ENCODE measurements at places on chromosomes 5 and 9.

GRCh38 chr9:93891050-93891449, 64.1 kb downstream of the BARX1 start:
- DNase-seq: no peak

DNA sequence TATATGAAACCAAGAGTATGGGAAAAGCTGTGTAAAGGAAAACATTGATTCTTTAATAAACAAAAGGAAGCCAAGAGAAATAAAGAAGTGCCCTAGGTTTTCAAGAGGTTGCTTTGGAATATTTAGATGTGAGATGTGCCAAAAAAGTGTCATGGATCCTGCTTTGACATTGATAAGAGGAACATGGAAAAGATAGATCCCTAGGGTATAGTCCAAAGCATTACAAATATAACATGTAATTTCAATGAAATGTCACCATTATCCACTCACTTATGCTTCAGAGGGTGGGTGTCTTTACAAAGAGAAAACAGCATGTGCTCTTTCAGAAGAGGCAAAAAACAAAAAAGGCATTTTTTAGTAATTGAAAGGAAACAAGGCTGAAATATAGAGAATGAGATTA, 1196.7 kb downstream of the EFNA5 start:
- no peak for DNase-seq

DNA sequence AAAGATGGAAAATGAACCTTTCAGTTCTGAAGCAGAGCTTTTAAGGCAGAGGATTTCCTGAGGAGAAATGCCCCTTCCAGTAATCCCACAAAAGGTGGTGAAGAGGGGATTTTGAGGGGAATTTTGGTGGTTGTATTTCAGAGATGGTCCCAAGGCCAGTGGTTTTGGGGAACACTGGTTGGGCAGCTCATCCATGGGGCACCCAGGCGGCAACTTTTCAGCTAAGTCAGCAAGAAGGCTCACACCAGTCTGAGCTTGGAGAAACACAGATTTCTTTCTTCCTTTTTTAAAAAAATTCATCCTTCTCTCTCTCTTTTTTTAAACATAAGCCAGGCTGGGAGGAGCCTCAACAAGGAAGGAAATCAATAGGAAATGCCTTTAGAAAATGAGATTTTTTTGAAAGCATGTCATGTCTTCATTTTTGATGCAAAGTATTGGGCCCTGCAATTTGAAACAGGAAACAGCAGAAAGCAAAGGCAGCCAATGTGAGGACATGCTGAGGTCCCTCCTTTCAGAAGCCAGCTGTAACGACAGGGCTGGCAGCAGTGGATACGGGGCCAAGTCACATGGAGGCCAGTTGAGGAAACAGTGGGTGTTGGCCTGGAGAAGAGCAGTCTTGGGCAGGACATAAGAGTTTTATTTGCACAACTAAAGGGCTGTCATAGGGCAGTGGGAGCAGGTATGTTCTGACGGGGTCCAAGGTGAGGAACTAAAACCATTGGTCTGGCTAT, 155.3 kb upstream of the KLF4 start:
- no peak for DNase-seq

GRCh38 chr9:115220319-115221005, 102.5 kb upstream of the TNC start:
- no peak for DNase-seq

DNA sequence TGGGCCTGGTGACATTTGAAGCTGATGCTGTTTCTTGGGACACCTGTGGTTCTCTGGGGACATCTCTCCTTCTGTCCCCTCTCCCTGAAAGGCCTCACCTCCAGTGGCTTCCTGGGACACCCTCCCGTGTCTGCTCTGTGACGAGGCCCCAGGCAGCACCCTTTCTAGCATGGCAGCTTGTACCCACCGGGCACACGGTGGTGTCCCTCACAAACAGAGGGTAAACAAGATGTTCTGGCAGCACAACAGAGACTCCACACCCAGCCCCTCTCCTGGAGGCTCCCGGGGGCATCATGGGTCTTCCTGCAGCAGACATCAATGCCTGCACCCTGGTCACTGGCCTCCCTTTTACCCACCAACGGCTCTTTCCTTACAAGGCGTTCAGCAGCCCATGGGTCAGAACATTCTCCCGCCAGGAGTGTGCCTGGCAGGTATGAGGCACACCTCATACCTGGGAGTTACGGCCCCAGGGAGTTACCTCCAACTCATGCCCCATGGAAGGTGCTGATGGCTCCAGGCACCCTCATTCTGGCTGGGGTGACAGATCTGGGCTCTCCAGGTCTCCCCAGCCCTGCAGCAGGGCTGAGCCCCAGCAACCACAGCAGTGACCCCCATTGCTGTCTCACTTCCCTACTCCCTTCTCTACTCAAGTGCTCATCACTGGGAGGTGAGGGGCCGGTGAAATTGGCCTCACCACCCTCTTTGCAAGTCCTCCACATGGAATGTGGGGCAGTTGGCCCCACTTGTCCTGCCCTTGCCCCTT, 51.1 kb downstream of the BARX1 start:
- DNase-seq: no peak

DNA sequence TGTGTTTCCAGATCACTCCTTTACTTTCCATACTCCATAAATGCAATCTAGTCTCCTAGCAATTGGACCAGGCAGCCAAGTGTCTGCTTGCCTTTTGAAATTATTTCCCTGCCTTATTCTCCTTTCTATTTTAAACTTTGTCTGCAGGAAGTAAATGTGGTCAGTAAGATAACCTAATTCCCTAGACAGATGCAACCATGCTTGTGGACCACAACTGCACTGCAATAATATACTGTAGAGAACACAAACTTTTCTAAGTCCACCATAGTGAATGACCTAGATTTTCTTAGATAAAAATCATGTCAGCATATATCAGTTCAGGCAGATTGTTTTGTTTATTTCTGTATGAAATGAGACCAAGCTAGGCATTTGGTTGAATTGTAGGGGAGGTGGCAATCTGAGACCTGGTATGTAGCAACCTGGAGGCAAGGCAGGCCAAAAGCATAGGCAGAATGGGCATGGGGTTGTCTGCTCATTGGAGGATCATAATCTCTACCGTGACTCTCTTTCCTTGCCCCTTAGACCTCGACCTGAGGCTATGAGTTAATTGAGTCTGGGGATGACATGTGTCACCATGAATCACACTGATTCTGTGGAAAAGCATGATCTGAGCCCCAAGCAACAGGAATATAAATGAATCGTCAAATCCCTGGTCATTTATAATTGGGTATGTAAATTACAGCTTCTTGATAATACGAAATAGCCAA, 20.7 kb downstream of the ACTL7B start:
- DNase-seq: no peak

GRCh38 chr5:13412040-13412595, 532.4 kb downstream of the DNAH5 start:
- DNase-seq: no peak

DNA sequence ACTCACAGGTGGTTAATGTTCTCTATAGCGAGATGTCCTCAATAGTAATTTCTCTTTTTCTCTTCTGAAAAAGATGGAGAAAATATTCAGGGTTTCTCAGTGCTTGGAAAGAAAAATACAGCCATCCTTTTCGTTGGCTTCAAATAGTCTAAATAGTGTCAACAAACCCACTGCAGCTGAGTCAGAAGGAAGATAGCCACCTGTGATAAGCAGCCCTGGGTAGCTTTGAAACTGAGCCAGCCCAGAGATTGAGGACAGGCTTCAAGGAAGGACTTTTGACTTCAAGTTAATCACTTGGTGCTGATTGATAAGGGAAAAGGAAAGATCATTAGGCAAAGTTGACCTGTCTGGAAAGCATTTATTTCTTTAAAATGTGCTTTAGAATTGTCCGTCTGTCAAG, 78.7 kb upstream of the TYRP1 start:
- DNase-seq: no peak

- DNase-seq: no peak
Observed at GRCh38 chr9:107492381-107492970, 2.9 kb upstream of the KLF4 start.

DNA sequence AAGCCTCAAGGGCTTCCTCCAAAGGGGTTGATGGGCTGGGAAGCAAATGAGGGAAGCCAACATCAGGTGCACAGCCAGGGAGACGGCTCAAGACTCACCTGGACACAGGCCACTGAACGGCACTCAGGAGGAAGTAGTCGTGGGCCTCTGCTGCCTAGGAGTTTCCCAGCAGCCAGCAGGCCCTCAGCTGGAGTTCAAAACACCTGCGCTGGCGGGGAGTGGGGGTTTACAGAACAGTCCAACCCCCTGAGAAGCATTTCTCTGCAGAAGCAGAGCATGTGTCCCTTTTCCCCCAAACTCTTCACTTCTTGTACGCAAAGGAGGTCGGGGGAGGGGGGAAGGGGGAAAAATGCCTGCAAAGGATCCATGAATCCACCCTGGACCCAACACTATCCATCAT, 2.3 kb downstream of the WHRN start:
- no peak for DNase-seq

DNA sequence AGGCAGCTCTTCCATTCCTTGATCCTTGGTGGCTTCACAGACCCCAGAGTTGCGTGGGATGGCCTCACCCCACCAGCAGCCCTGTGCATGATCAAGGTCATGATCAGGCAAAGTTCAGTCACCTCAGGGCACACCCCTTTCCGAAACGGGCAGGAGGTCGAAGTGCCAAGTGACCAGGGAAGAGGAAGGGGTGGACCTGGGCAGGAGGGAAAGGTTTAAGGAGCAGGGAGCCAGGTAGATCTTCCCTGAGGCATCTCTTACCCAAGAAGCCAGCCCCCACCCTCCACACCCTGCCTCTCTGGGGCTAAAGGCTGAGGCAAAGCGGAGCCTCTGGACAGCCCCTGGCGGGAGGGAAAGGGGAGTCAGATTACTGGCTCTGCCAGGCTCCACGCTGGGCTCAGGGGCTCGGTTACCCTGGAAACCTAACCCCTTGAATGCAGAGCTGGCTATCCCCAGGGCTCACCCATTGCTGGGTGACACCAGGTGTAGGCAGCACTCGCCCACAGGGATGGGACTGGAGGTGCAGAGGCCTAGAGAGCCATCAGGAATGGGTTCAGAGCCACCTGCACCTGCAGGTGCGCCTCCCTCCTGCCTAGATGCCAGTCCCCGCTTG, 3.6 kb downstream of the MGAT4B start:
- no peak for DNase-seq

DNA sequence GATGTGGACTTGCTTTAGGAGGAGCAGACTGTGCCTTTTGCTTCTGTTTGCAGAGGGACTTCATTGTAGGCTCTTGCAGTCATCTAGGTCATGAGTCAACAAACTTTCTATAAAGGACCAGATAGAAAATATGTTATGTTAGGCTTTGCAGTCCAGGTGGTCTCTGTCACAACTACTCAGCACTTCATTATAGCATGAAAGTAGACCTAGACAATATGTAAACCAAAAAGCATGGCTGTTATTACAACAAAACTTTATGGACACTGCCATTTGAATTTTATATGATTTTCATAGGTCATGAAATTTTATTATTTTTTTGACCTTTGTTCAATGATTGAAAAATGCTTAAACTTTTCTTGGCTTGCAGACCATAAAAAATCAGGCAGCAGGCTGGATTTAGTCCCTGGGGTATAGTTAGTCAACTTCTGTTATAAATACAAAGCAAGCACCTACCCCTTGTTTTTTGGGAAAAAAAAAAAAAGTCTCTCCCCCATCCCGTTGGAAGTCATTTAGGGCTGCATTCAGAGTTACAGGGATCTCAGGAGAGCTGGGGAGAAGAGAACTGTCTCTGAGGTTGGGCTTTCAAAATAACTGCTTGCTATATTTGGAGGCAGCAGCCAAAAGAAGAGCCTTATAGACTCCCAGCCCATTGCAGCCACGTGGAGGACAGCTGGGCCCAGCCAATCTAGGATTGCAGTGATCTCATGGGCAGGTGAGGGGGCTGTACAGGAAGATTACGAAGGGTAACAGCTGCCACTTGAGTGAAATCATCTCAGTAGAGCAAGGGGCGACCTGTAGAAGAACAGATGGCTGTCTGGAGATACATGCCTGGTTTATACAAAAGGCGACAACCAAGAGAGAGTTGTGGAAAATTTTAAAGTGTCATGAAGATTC, 136.6 kb upstream of the TNC start:
- no peak for DNase-seq

- no peak for DNase-seq
Observed at GRCh38 chr9:132663117-132663516, 6.7 kb downstream of the DDX31 start.

DNA sequence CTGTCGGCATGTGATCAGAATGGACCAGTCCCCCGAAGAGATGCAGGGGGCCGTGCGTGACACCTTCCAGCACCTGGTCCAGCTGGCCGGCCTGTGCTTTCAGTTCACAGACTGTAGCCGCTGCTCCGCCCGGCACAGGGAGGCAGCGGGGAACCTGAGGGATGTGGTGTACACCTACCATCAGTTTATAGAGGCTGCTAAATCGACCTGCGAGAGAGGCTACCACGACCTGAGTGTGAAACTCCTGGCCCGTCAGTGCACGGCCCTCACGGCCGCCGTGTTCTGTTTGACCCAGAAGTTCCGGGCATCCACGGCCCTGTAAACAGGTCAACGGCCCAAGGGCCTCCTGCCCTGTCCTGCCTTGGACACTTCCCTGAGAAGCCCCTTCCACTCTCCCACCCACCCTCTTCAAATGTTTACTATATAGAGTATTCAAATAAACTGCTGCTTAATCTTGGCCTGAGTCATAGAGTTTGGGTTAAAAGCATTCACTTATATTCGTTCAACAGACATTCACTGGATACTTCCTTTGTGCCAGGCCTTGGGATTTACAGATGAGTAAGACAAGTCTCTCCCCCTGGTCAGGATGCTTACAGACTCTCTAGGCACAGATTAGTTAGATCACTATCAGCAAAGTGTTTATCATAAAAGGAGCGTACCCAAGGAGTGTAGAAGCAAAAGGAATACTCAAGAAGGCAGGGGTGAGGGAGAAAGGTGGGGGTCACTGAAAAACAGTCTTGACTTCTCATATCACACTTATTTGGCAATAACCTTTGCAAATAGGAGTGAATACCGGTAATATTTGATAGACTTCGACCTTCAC, 6.9 kb upstream of the TRMT10B start:
- DNase-seq: no peak

DNA sequence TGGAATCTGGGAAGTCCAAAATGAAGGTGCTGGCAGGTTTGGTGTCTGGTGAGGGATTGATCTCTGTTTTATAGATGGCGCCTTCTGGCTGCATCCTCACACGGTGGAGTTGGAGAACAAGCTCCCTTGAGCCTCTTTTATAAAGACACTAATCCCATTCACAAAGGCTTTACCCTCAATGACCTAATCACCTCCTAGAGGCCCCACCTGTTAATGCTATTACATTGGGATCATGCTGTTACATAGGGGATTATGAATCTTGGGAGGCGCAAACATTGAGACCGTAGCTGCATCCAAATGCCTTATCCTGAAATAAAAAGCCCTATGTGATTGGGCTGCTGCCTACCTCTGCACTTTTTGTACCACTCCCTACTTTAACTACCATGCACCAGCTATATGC, 197.1 kb upstream of the HMHB1 start:
- DNase-seq: no peak

GRCh38 chr5:159657771-159658170, 258.5 kb upstream of the ADRA1B start:
- no peak for DNase-seq

Data from stimulated activated CD8-positive, alpha-beta memory T cell treated with anti-CD3 and anti-CD28 coated beads, Interleukin-4, amount 100 ng/mL, for 4 hours (primary cell).